SK-MEL-5 (cell line): ENCODE measurements at places on chromosomes 6 and 20. TPM values are rescaled to one million over a fixed set of nuclear protein-coding genes. Genes with fewer than 3 reads are reported as not detected.

DNA sequence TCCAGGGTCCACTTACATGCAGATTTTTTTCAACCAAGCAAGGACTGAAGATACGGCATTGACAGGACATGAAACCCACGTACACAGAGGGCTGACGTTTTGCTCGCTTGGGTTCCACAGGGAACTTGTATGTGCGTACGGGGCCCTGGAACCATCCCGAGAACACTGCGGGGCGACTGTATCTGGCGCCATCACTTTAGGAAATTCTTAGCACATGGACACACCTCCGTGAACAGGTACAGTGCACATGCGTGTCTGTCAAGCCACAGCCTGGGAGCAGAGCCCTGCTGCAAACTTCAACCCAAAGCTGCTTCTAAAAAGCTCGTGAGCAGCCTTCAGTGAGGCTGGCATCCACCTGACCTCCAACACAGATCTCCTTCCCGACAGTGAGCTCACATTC is 37.3 kb downstream of the TAF4 start:
- no peak for DNase-seq

GRCh38 chr6:95228636-95229035 is 348.7 kb upstream of the MANEA start:
- DNase-seq, result no peak

GRCh38 chr20:20233041-20233514 is 134.8 kb upstream of the INSM1 start:
- DNase-seq, result no peak

GRCh38 chr6:41644297-41644879 is 6.1 kb downstream of the MDFI start:
- no peak for DNase-seq

DNA sequence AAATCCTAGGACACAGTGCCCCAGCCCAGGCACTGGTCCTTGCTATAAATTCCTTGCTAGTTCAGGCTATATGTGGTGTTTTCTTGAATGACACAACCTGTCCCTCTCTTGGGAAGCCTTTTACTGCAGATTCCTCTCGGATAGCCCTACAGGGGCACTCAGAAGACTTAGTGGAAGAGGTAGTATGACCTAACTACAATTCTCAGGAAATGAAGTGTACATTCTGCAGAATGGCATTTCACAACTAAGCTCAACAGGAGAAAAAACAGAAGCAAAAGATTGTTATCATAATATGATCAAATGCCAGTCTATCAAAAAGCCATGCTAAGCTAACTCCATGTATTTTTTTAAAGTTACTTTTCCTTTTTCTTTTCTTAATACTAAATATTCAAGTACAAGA is 66.3 kb upstream of the FBXL4 start:
- DNase-seq, result no peak

DNA sequence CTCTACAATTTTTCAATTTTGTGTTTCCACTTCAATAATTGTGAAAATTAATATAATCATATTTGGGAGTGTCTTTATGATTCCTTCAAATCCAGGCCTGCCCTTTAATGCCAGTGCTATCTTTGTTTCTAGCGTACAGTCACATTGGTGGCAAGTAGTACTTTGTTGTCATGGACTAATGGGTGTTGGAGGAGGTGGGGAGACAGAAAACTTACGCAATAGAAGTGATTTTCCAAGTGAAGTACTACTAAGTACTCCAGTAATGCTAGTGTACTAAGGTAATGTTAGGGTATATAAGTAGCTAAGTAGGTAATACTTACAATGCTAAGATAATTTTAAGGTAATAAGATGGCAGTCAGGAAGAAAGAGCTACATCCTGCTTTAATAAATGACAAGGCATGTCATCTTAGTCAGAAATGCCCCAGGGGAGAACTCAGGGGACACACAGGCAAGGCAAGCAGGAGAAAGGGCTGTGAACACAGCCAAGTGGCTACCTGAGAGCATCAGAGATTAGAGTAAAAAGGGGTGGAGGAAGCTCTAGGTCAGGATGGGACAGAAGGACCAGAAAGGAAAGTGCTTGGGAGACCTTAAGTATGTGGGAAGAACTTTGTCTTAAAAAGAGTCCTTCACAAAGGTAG is 217.2 kb upstream of the PRDM1 start:
- no peak for DNase-seq

Gene PHACTR3
- not detected in 2 replicates for total RNA-seq

Gene MRPS26
- 68.2 and 82.3 TPM in 2 replicates for total RNA-seq

Gene OTOR
- not detected in 2 replicates for total RNA-seq

Gene ZNF334
- not detected in 2 replicates for total RNA-seq

DNA sequence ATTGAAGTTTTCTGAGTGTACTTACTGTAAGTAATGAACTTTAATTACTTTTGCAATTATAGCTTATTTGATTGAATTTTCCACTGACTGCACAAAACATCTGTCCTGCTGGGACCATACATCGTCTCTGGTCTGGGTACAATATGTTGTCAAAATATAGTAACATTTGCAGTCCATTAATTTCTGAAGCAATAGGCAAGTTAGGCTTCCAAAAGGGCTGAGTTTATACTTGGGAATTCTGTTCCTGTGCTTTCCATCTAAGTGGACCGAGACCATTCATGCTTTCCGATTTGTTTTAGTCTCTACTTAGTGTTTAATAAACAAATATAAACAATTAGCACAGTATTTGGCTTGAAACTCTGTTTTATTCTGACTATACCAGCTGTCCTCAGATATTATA is 139.3 kb downstream of the RFPL4B start:
- DNase-seq, result no peak

DNA sequence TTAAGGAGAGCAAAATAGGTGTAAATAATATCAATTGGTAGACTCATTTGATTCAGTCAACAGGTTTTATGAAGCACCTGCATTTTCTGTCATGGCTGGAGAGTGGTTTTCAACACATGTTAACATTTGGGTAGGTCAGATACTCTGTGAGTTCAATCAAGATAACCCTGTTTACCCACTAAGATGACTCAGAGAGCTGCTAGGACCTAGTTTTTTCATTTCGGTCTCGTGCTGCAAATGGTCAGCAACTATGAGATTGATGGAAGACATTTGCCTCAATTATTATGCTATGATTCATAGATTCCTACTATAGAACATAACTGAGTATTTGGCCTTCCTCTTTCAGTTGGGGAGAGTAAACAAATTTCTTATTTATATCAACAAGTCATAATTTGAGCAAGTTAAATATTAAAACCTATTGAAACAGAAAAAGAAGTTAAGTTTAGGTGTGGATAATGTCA is 391.4 kb upstream of the CITED2 start:
- DNase-seq, result no peak

GRCh38 chr20:13875265-13875811 is 90.5 kb downstream of the NDUFAF5 start:
- DNase-seq, result no peak

- peak; percentile 85 for DNase-seq
Observed at GRCh38 chr20:11267131-11267761, 593.4 kb upstream of the JAG1 start.

DNA sequence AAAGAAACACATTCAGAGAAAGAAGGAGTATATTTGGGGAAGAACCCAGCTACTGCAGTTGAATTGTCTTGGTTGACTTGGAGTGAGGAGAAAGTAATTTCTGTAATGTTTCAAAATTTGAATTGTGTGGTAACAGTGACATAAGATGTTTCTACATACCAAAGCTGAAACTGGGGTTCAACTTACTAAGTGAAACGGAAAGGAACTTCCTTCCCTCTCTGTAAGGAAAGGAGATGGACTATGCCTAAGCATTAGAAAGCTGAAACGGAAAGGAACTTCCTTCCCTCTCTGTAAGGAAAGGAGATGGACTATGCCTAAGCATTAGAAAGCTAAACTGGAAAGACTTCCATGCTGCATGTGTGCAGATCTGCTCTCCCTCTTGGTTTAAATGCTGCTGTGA is 46.0 kb downstream of the HUS1B start:
- no peak for DNase-seq

GRCh38 chr6:117143647-117144046 is 121.7 kb upstream of the VGLL2 start:
- no peak for DNase-seq

Gene BLTP3A
- total RNA-seq, result 10.6 and 11.0 TPM in 2 replicates

GRCh38 chr20:35134880-35135279 is 12.3 kb downstream of the EDEM2 start:
- DNase-seq, result no peak

DNA sequence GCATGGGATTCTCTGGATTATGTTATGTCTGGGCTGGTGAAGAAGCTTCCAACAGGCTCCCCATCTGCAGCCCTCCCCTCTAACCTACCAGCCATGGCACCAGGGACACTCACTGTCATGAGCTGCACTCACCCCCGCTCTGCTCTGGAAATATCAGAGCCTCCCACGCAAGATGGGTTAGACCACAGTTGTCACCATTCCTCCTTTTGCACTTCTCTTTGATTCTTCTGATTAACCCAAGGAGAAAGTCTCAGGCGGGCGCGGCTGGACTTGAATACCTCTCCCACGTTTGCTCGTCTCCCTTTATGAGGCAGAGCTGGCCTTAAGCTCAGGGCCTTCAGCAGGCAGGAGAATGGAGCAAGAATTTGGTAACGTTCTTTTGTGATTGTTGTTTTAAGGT is 128.1 kb downstream of the CEBPB start:
- no peak for DNase-seq

- no peak for DNase-seq
Observed at GRCh38 chr6:129102741-129103140, 219.8 kb downstream of the LAMA2 start.

Gene ERVFRD-1
- total RNA-seq, result 0.24 and 0.63 TPM in 2 replicates

DNA sequence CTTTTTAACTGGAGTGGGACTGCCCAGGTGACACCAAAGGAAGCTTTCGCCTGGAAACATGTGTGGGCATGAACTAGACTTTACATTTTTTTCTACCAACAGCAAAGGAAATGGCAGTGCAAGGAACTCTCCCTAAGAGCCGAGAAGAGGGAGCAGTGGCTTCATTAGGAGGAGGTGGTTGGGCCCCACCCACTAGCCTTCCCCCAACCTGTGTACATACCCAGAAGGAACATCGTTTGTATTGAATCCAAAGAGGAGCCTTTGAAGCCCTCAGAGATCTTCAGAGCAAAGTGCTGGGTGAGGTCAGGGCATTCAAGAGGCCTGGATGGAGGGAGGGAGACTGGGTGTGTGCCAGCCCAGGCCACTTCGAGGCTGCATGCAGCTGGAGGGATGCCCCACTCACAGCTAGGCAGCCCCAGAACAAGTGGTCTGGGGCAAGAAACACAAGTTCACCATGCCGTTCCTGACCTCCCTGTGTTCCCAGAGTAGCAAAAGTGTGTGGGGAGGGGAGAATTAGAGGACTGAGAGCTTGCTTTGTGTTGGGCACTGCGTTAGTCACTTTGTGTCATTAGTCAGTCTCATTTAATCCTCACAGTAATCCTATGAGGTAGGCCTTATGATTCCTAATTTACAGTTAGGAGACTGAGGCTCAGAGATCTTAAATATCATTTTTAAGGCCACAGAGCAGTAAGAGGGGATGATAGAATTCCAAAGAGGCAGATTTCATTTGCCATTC is 191.6 kb upstream of the SUPT3H start:
- no peak for DNase-seq

DNA sequence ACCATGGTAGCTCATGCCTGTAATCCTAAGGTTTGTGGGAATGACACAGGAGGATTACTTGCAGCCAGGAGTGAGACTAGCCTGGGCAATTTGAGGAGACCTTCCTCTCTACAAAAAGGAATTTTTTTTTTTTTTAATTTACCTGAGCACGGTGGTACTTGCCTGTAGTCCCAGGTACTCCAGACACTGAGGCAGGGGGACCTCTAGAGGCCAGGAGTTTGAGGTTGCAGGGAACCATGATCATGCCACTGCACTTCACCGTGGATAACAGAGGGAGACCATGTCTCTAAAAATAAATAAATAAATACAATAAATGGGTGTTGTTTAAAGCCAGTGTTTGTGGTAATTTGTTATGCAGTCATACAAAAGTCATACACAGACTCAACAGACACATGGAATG is 2.4 kb upstream of the HLA-F start:
- no peak for DNase-seq

DNA sequence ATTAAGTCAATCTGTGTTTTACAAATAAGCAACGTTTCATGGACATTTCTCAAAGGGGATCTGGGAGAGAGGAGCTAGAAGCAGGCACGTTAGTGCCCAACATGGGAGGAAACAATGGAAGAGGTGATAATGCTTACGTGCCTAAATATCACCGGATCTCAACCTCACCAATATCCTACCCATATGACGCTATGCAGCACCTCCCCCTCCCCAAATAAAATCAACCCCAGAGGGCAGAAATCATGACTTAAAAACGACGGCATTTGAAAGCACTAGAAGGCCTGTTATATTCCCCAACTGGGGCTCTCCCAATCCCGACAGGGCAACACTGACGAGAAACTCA is 425 bp downstream of the HBS1L start:
- DNase-seq, result no peak

Gene COX4I2
- total RNA-seq, result not detected in 2 replicates

DNA sequence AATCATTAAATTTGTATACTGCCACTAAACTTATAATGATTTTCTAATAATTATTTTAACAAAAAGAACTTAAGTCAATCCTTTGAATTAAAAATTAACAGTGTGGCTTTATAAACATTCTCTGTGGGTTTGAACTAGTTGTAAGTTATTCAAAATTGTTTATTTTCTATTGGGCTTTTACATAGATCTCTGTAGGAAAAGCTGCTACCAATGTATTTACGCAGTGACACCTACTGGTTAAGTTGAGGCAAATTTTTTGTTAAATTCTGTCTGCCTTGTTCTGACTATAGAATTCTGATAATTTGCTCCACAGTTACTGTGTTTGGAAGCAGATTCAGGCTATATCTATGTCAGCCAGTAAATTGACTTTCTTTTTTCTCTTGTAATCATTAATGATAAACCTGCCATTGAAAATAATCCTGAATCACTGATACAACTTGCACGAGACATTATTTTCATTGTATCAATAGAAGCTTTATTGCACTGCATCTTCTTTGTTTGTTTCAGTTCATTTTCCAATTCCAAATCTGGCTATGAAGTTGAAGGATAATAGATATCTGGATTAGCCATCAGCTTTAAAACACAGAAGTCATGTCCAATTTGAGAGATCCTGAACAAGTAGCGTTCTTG is 66.0 kb upstream of the UTRN start:
- DNase-seq, result peak; percentile 63

GRCh38 chr6:53861518-53861917 is 66.7 kb downstream of the LRRC1 start:
- no peak for DNase-seq
